Endothelial cell of umbilical vein (primary cell): ENCODE measurements at places on chromosomes 1 and 21. TPM values are rescaled to one million over a fixed set of nuclear protein-coding genes. Genes with fewer than 3 reads are reported as not detected.

Gene KCND3
- not detected in 2 replicates for total RNA-seq

Gene CD5L
- not detected in 2 replicates for total RNA-seq

Gene BTBD19
- 69.9 and 72.5 TPM in 2 replicates for total RNA-seq

Gene PLK3
- total RNA-seq = 55.0 and 60.0 TPM in 2 replicates

Gene UBXN10
- total RNA-seq = not detected in 2 replicates

Gene S100A7A
- not detected in 2 replicates for total RNA-seq

Gene IVL
- not detected in 2 replicates for total RNA-seq

Gene FCRL4
- not detected in 2 replicates for total RNA-seq

Gene IL10
- not detected in 2 replicates for total RNA-seq

Gene AQP10
- total RNA-seq = not detected in 2 replicates

Gene PLD5
- not detected in 2 replicates for total RNA-seq

Gene SPRR2A
- not detected in 2 replicates for total RNA-seq

Gene CLCA4
- not detected in 2 replicates for total RNA-seq

Gene FAM167B
- 2.0 and 5.6 TPM in 2 replicates for total RNA-seq

Gene GJB3
- not detected in 2 replicates for total RNA-seq

Gene RGS18
- not detected in 2 replicates for total RNA-seq

Gene LCE2A
- total RNA-seq = not detected in 2 replicates

Gene GCSAML
- total RNA-seq = not detected in 2 replicates

Gene DIO1
- not detected in 2 replicates for total RNA-seq

Gene ZNF697
- 14.1 and 15.0 TPM in 2 replicates for total RNA-seq

Gene TMEM269
- total RNA-seq = not detected in 2 replicates

Gene CA14
- total RNA-seq = not detected in 2 replicates

Gene CYP4B1
- not detected in 2 replicates for total RNA-seq

Gene SLFNL1
- total RNA-seq = 0.29 and 0.39 TPM in 2 replicates

Gene ETNK2
- total RNA-seq = 13.5 and 15.5 TPM in 2 replicates

Gene CFHR2
- not detected in 2 replicates for total RNA-seq

Gene MORC3
- total RNA-seq = 20.0 and 25.3 TPM in 2 replicates

Gene PAPPA2
- total RNA-seq = not detected in 2 replicates

Gene ZBTB8A
- total RNA-seq = 9.1 and 9.6 TPM in 2 replicates

Gene IGSF9
- 0.15 and 0.16 TPM in 2 replicates for total RNA-seq

Gene C1orf105
- not detected in 2 replicates for total RNA-seq

Gene UBASH3A
- total RNA-seq = not detected in 2 replicates

Gene KRTAP19-1
- not detected in 2 replicates for total RNA-seq

Gene LCE3D
- total RNA-seq = not detected in 2 replicates

Gene WNT9A
- total RNA-seq = 4.1 and 5.4 TPM in 2 replicates

Gene LCE1F
- total RNA-seq = not detected in 2 replicates

Gene PIK3C2B
- 41.8 and 49.0 TPM in 2 replicates for total RNA-seq

Gene MARCKSL1
- total RNA-seq = 249 and 265 TPM in 2 replicates

Gene PRRC2C
- 164 and 199 TPM in 2 replicates for total RNA-seq

Gene OR10J1
- not detected in 2 replicates for total RNA-seq

Gene ATP6V1G3
- not detected in 2 replicates for total RNA-seq

Gene OR2M3
- total RNA-seq = not detected in 2 replicates

Gene CLDN14
- total RNA-seq = 0.62 and 1.0 TPM in 2 replicates

Gene PTTG1IP
- total RNA-seq = 406 and 415 TPM in 2 replicates

Gene TTF2
- 44.1 and 44.4 TPM in 2 replicates for total RNA-seq

Gene INSRR
- total RNA-seq = not detected in 2 replicates

Gene DUSP23
- 82.5 and 126 TPM in 2 replicates for total RNA-seq

Gene GJA8
- total RNA-seq = not detected in 2 replicates

Gene SERTAD4
- total RNA-seq = 11.3 and 11.9 TPM in 2 replicates

Gene CNR2
- total RNA-seq = not detected in 2 replicates

Gene CLCC1
- 28.8 and 36.3 TPM in 2 replicates for total RNA-seq

Gene VSIG8
- 0.18 TPM in 1 of 2 replicates, not detected in the other for total RNA-seq

Gene SDCCAG8
- 25.7 and 29.4 TPM in 2 replicates for total RNA-seq

Gene TFF3
- 0.93 and 1.9 TPM in 2 replicates for total RNA-seq

Gene IGSF21
- not detected in 2 replicates for total RNA-seq

Gene IGSF3
- 0.76 and 2.2 TPM in 2 replicates for total RNA-seq

Gene WDTC1
- 27.3 and 27.6 TPM in 2 replicates for total RNA-seq

Gene PTPRU
- total RNA-seq = 2.6 and 3.3 TPM in 2 replicates

Gene PPIAL4G
- not detected in 2 replicates for total RNA-seq

Gene CYP4Z1
- not detected in 2 replicates for total RNA-seq
